Nasal cavity respiratory epithelium epithelial cell of viscerocranial mucosa (primary cell): ENCODE measurements at places on chromosomes 3 and 15. TPM values are rescaled to one million over a fixed set of nuclear protein-coding genes. Genes with fewer than 3 reads are reported as not detected.

Gene CYP1A2
- not detected in 2 replicates for total RNA-seq

Gene ADAMTS17
- total RNA-seq = 0.64 and 1.0 TPM in 2 replicates

Gene GPR87
- total RNA-seq = 92.6 and 121 TPM in 2 replicates

Gene KCNMB2
- total RNA-seq = not detected in 2 replicates

Gene TUSC7
- total RNA-seq = not detected in 2 replicates

Gene GPR160
- total RNA-seq = 0.64 and 1.0 TPM in 2 replicates

Gene DAZL
- total RNA-seq = not detected in 2 replicates

Gene UBAP1L
- total RNA-seq = 0.34 and 2.5 TPM in 2 replicates

Gene GOLGA6A
- total RNA-seq = under 0.01 and 0.07 TPM in 2 replicates

Gene SPINK8
- total RNA-seq = not detected in 2 replicates

Gene STAC
- 1.7 and 1.9 TPM in 2 replicates for total RNA-seq

Gene ZWILCH
- total RNA-seq = 6.1 and 7.5 TPM in 2 replicates

Gene ARHGAP31
- under 0.01 and 0.85 TPM in 2 replicates for total RNA-seq

Gene GOLGA6L9
- 8.8 and 9.2 TPM in 2 replicates for total RNA-seq

Gene GPR62
- under 0.01 TPM in 1 of 2 replicates, not detected in the other for total RNA-seq

Gene UBE3A
- total RNA-seq = 85.8 and 101 TPM in 2 replicates

Gene FOXL2NB
- under 0.01 and 0.57 TPM in 2 replicates for total RNA-seq

Gene CEMIP
- 1.0 and 3.6 TPM in 2 replicates for total RNA-seq

Gene PARP15
- total RNA-seq = under 0.01 and 0.21 TPM in 2 replicates

Gene SERPINI2
- total RNA-seq = not detected in 2 replicates
